ENCODE measurements at places on chromosomes 16 and 17.

DNA sequence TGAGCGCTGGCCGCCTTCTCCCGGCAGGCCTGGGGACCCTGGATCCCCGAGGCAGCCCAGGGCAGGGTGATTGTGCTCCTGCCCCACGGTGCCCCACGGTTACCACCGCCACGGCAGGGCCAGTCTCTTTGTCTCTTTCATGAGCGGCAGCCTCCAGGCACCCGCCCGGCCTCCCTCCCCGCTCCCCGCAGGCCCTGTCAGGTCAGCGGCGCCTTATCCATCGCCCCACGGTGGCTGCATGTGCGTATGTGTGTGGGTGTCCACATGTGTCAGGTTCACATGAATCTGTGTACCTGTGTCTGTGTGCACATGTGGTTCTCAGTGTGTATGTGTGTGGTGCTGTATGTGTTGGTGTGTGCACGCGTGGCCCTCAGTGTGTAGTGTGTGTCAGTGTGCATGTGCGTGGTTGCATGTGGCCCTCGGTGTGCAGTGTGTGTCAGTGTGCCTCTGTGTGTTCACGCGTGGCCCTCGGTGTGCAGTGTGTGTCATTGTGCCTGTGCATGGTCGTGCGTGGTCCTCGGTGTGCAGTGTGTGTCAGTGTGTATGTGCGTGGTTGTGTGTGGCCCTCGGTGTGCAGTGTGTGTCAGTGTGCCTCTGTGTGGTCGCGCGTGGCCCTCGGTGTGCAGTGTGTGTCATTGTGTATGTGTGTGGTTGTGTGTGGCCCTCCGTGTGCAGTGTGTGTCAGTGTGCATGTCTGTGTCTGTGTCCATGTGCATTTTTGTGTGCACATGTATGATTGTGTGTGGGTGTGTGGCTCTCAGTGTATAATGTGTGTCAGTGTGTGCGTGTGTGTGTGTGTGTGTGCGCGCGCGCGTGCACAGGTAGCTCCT, 239.2 kb upstream of the GSE1 start:
- no peak for DNase-seq

GRCh38 chr17:8991514-8992285, 26.2 kb upstream of the PIK3R5 start:
- no peak for DNase-seq

DNA sequence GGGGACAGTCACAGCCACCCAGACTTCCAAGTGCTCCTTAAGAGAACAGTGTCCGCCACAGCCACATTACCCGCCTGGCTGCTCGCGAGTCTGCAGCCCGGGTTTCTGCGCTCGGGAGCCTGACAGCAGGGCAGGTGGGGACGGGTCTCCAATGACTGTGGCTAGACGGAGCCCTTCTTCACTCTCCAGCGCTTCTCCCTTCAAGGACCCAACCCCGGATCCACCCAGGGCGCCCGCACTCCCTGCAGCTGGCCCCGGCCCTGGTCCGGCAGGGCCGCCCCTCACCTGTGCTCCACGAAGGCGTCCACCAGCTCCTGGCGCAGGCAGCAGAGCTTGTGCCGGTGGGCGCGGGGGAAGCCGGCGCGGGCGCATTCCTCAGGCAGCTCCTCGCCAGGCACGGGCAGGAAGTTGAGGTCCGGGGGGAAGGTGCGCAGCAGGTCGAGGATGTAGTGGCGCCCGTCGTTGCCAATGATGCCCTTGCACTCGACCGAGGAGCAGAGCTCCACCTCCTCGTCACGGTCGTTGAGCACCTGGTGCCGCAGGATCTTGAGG, 13.9 kb downstream of the CLUH start:
- no peak for DNase-seq

DNA sequence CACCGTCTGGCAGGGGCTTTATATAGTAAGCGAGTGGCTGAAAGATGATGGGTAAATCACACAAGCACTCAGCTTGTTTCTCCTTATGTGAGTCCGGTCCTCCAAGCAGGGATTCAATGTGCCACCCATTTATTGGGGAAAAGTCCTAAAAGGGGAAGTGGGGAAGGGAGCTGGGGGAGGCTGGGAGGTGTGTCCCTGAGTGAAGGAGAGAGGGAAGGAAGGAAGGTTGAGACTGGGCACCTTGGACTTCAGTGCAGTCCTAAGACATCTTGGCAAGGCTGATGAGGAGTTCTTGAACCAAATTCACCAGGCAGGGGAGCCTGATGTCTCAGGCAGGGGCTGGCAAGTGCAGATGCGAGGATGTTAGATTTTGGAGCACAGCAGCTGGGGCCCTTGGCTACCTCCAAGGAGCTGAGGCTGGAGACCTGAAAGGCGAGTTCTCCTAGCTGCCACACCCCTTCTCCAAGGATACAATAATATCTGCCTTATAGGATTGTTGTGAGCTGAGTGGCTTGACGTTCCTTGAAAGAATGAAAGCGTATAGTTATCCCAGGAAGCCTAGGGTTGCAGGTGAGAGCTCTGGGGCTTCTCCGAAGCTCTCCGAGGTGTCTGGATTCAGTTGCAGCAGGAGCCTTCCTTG, 23.0 kb upstream of the CYLD start:
- DNase-seq, result no peak

DNA sequence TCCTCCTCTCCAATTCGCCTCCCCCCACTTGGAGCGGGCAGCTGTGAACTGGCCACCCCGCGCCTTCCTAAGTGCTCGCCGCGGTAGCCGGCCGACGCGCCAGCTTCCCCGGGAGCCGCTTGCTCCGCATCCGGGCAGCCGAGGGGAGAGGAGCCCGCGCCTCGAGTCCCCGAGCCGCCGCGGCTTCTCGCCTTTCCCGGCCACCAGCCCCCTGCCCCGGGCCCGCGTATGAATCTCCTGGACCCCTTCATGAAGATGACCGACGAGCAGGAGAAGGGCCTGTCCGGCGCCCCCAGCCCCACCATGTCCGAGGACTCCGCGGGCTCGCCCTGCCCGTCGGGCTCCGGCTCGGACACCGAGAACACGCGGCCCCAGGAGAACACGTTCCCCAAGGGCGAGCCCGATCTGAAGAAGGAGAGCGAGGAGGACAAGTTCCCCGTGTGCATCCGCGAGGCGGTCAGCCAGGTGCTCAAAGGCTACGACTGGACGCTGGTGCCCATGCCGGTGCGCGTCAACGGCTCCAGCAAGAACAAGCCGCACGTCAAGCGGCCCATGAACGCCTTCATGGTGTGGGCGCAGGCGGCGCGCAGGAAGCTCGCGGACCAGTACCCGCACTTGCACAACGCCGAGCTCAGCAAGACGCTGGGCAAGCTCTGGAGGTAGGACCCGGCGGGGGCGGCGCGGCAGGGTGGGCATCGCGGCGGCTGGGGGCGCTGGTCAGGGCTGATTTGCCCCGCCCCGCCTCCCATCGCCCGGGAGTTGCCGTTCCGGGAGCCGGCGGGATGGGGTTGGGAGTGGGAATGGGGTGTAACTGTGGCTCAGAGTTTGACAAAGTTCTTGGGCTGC, 567 bp downstream of the SOX9 start:
- DNase-seq, result no peak

GRCh38 chr16:13977177-13977576, 57.2 kb downstream of the ERCC4 start:
- no peak for DNase-seq

GRCh38 chr17:63699638-63700527, at the start of gene LIMD2:
TSS of gene LIMD2 (minus strand) at chr17:63700125. CDS start at chr17:63699298, 827 bp downstream.
- no peak for DNase-seq

- no peak for DNase-seq
Measured at GRCh38 chr17:1774390-1775176, 12.7 kb downstream of the SERPINF1 start.

Measured in SIG-M5 (cell line).